Immature natural killer cell (primary cell): ENCODE measurements at places on chromosomes 3 and 15.

DNA sequence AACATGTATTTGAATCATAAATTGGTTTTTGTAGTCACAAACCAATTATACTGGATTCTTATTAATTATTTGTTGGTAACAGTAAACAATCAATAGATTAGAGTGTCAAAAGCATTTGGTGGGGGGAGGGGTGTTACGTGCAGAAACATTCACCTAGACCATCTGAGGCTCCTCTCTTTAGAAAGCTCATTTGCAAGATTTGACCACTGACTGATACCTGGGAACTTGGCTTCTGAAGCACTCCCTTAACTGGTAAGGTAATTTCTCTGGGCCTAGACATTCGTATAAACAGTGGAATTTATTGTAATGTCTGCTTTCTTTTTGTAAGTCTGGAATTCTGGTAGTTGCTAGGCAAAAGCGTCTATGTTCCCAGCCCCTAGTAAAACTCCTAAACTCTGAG is 243.8 kb upstream of the GBE1 start:
- no peaks in the 10 kb centered on the region for H3K4me1 ChIP-seq
- H3K4me3 ChIP-seq: no peak overlapping the region
- DNase-seq: no peak

DNA sequence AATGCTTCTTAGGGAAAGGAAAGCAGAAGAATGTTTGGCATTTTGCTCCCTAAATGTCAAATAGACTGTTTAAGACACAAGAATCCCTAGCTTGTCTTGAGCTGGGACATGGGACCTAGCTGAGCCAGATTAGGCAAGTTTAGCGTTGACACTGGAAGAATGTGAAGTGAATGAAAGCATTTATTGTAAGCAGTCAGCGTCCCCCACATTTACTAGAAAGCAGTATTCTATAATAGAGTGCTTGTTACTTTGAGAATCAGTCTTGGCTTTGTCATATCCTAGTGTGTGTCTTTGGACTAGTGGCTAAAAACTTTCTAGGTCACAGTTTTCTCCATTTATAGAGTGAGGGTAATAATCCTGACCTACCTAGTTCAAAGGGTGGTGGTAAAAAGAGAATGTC is 161.6 kb downstream of the ADAMTSL3 start:
- H3K4me1 ChIP-seq: no peaks in the 10 kb centered on the region
- no peak for DNase-seq
- no peak overlapping the region for H3K27ac ChIP-seq
- H3K27me3 ChIP-seq: no peaks in the 10 kb centered on the region
- no peaks in the 10 kb centered on the region for H3K36me3 ChIP-seq

DNA sequence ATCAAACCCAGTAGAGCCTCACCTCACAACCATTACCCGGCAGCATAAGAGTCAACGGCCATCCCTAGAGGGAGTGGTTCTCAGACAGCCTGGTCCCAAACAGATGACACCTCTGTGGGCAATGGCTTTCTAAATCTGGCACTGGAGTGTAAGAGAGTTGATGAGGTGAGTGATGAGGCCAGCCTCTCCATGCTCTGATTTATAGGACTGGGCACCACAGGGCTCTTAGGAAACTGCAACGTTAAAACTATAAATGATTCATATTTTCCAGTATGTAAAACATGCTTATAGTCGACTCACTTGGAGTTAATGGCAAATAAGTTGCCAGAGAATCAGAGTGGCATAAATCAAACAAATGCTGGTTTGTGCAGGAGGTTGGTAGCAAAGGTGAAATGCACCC is 187.7 kb downstream of the GREM1 start:
- no peaks in the 10 kb centered on the region for H3K36me3 ChIP-seq
- no peak overlapping the region for H3K4me3 ChIP-seq
- peaks cover 1% of the 10 kb centered on the region for H3K27me3 ChIP-seq
- no peak for DNase-seq

GRCh38 chr3:15265655-15266509 is 59.8 kb downstream of the CAPN7 start:
- H3K27ac ChIP-seq: peak overlapping the region; percentile 90
- peaks cover 2% of the 10 kb centered on the region for H3K27me3 ChIP-seq
- DNase-seq: no peak
- peaks cover 91% of the 10 kb centered on the region for H3K4me1 ChIP-seq

GRCh38 chr15:80856809-80857377 is 77.7 kb downstream of the CEMIP start:
- no peaks in the 10 kb centered on the region for H3K27me3 ChIP-seq
- no peak overlapping the region for H3K27ac ChIP-seq
- no peak overlapping the region for H3K4me3 ChIP-seq
- no peaks in the 10 kb centered on the region for H3K36me3 ChIP-seq
- H3K4me1 ChIP-seq: no peaks in the 10 kb centered on the region
- DNase-seq: no peak

GRCh38 chr3:159907828-159908227 is 80.8 kb upstream of the IL12A start:
- DNase-seq: no peak
- H3K36me3 ChIP-seq: no peaks in the 10 kb centered on the region
- H3K4me1 ChIP-seq: peaks cover 19% of the 10 kb centered on the region
- H3K4me3 ChIP-seq: no peak overlapping the region

- no peak overlapping the region for H3K27ac ChIP-seq
- peaks cover 4% of the 10 kb centered on the region for H3K27me3 ChIP-seq
- no peaks in the 10 kb centered on the region for H3K4me1 ChIP-seq
- H3K36me3 ChIP-seq: no peaks in the 10 kb centered on the region
- H3K4me3 ChIP-seq: no peak overlapping the region
- DNase-seq: no peak
Observed at GRCh38 chr15:100716456-100717085, 114.2 kb downstream of the ASB7 start.

DNA sequence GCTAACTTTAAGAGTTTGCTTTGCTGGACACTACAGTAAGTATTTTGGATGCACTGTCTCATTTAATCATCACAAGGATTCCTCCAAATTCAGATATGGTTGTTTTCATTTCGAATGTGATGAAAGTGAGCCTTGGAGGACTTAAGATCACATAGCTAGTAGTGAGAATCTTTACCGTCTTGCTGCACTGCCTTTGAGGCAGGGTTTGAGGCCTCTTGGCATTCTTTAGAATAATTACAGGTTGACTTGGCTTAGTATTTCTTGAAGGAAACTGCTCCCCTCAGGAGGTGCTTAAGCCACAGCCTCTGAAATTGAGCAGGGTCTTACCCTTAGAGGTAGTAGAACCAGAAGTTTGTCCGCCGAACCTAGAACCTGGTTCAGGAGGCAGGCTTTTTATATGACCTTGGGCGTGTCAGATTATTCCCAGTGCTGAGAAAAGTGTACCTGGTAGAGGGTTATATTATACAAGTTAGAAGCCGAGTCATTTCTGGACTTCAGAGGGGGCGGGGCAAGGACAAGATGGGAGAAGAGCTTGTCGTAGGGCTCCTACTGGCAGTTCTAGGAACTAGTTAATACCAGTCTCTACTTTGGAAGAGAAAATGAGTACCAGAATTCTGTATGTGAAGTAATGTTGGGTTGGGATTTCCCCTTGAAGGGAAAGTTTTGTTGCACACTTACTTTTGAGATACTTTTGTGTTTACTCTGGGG is 1.1 kb downstream of the TFG start:
- no peaks in the 10 kb centered on the region for H3K36me3 ChIP-seq
- peak overlapping the region; percentile 81 for H3K4me3 ChIP-seq
- peak overlapping the region; percentile 90 for H3K27ac ChIP-seq

GRCh38 chr15:63967616-63968015 is 78.7 kb downstream of the DAPK2 start:
- no peak overlapping the region for H3K27ac ChIP-seq
- H3K4me1 ChIP-seq: peaks cover 39% of the 10 kb centered on the region
- no peak overlapping the region for H3K4me3 ChIP-seq
- no peak for DNase-seq

GRCh38 chr3:64321747-64322146 is 96.5 kb upstream of the PRICKLE2 start:
- no peak overlapping the region for H3K4me3 ChIP-seq
- no peak for DNase-seq
- no peaks in the 10 kb centered on the region for H3K36me3 ChIP-seq
- H3K27me3 ChIP-seq: no peaks in the 10 kb centered on the region
- H3K27ac ChIP-seq: no peak overlapping the region
- no peaks in the 10 kb centered on the region for H3K4me1 ChIP-seq

DNA sequence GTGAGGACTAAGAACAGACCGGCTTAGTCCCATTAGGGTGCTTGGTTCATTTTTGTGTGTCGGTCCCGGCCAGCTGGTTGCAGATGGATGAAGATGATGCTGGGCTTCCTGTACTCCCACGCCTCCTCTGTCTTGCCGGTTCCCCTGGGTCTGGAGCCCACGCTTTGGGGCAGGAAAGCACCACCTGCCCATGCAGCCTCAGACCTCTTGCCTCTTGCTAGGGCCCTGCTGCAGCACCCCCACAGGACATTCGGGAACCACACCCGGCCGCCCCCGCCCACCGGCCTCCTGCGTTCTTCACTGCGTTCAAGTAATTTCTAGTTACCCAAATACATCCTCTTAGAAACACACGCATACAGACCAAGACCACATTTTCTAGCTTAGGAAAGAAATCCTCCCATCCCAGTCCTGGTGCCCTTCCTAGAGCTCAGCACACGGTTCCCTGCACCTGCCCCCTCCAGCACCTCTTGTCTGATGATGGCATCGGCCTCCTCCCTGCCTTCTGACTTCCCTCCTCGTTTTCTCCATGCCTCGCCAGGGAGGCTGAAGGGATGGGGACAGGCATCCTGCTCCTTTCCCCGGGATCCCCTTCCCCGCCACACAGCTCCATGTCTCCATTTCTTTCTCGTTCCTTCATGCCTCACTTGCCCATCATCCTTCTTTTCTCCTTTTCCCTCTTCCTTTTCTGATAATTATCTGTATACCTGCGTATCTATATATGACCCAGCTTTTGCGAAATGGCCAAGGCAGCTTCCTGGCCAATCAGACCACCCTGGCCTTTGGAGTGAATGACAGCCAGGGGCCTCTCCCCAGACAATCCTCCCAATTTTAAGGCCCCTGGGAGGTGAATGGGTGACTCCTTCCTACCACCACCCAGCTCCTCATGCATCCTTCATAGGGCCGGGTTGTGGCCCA is 30.9 kb downstream of the FAM3D start:
- H3K36me3 ChIP-seq: no peaks in the 10 kb centered on the region
- H3K4me3 ChIP-seq: no peak overlapping the region
- peaks cover 6% of the 10 kb centered on the region for H3K27me3 ChIP-seq
- H3K27ac ChIP-seq: no peak overlapping the region
- DNase-seq: no peak

- H3K27me3 ChIP-seq: peaks cover under 1% of the 10 kb centered on the region
- H3K4me1 ChIP-seq: no peaks in the 10 kb centered on the region
- DNase-seq: no peak
- H3K4me3 ChIP-seq: no peak overlapping the region
- H3K36me3 ChIP-seq: no peaks in the 10 kb centered on the region
Observed at GRCh38 chr3:51350751-51351150, 34.3 kb upstream of the MANF start.

DNA sequence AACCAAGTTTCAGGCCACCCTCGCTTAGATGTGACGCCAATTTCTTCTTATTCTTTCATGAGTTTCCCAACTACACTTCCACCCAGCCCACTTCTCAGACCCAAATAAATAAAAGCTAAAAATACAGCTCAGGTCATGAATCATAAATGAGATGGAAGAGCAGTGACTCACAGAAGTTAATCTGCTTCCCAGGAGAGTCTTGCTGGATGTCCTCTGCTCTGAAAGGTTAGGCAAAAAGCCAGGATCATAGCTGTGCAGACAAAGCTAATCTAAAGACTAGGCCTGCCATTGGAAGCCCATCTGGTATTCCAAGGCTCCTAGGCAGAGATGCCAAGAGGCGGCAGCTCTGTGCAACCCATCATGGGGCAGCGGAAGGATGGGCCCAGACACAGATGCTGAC is 24.1 kb downstream of the SHC4 start:
- DNase-seq: no peak
- H3K4me1 ChIP-seq: no peaks in the 10 kb centered on the region
- peaks cover 6% of the 10 kb centered on the region for H3K27me3 ChIP-seq
- H3K36me3 ChIP-seq: no peaks in the 10 kb centered on the region
- H3K4me3 ChIP-seq: no peak overlapping the region

GRCh38 chr3:165346503-165346902 is 150.3 kb upstream of the SLITRK3 start:
- H3K36me3 ChIP-seq: no peaks in the 10 kb centered on the region
- no peak overlapping the region for H3K27ac ChIP-seq
- no peak overlapping the region for H3K4me3 ChIP-seq
- H3K27me3 ChIP-seq: no peaks in the 10 kb centered on the region
- no peaks in the 10 kb centered on the region for H3K4me1 ChIP-seq
- DNase-seq: no peak

GRCh38 chr3:126347543-126348161 is 9.6 kb downstream of the KLF15 start:
- no peaks in the 10 kb centered on the region for H3K36me3 ChIP-seq
- no peak overlapping the region for H3K4me3 ChIP-seq
- peaks cover 5% of the 10 kb centered on the region for H3K27me3 ChIP-seq
- H3K4me1 ChIP-seq: no peaks in the 10 kb centered on the region
- no peak for DNase-seq
- H3K27ac ChIP-seq: no peak overlapping the region

DNA sequence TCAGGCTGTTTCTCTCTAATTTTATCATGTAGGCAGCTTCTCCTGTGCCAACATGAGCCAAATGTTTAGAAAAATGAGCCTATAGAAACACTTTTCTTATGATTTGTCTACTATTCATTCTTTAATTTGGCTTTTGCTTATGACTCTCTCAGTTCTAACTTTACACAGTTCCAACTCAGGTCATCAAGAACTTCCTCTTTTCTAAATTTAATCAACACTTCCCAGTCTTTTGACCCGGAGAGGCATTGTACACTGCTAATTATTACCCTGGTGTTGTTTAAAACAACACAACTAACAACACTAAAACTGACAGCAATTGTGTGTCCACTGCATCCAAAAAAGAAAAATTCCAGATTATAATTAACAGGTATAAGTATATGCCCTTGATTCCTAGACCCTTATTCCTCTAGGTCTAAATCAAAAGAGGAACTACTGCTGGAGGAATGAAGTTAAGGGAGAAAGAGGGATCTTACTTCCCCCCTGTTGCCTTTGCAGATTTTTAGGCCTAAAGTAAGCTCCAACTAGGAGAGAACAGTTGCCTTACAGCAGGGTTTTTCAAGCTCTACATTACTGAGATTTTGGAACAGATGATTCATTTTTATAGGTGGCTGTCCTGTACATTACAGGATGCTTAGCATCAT is 332.2 kb upstream of the GOLIM4 start:
- H3K27me3 ChIP-seq: no peaks in the 10 kb centered on the region
- no peak overlapping the region for H3K4me3 ChIP-seq
- no peaks in the 10 kb centered on the region for H3K4me1 ChIP-seq
- no peak overlapping the region for H3K27ac ChIP-seq
- no peak for DNase-seq

GRCh38 chr15:45276831-45277230 is 24.8 kb downstream of the SLC28A2 start:
- H3K36me3 ChIP-seq: no peaks in the 10 kb centered on the region
- peak; percentile 10 for DNase-seq
- no peak overlapping the region for H3K4me3 ChIP-seq
- H3K4me1 ChIP-seq: peaks cover 24% of the 10 kb centered on the region
- no peaks in the 10 kb centered on the region for H3K27me3 ChIP-seq
- no peak overlapping the region for H3K27ac ChIP-seq

- DNase-seq: no peak
- no peak within 1 kb of the TSS for H3K4me3 ChIP-seq
- H3K27ac ChIP-seq: no peak within 1 kb of the TSS
- no peaks in the 10 kb centered on the region for H3K4me1 ChIP-seq
Observed at GRCh38 chr3:187291512-187292132, at the start of gene MASP1. Gene MASP1, minus strand, starts transcription at chr3:187291737. Its CDS starts 105 bp downstream, at chr3:187291632.
